ENCODE measurements at places on chromosomes 5 and 9.

- no peak for DNase-seq
Measured at GRCh38 chr9:71767776-71768321, 464 bp downstream of the CEMIP2 start.

GRCh38 chr5:82439750-82440445 is 161.7 kb upstream of the RPS23 start:
- no peak for DNase-seq

- DNase-seq = no peak
Measured at GRCh38 chr9:130246126-130246525, 19.4 kb upstream of the HMCN2 start.

DNA sequence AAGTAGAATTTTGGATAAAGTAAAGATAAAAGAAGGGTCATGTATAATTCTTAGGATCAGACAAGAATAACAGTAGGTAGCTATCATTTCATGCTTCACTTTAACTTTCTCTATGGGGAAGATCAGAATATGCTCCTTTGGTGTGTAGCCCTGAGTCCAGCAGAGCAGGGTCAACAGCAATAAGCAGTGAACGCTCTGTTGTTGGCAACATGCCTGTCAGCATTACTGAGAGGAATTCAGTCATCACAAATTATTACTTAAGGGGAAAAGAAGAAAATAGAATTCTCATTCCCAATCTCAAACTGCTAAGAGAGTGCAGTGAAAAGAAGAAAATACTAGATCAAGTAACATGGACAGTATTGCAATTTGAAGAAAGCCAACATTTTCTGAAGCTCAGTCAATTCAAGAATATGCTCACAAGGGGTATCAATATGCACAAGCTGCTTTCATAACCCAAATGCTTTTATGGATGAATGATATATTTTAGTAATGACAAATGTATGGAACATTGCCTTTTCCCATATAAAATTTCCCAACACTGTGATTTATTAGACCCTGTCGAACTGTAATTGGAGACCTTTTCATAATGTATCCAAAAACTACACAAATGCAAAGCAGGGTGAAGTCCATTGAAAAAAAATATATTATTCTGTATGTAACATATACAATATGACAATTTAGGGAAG is 1359.4 kb downstream of the EFNA5 start:
- no peak for DNase-seq

DNA sequence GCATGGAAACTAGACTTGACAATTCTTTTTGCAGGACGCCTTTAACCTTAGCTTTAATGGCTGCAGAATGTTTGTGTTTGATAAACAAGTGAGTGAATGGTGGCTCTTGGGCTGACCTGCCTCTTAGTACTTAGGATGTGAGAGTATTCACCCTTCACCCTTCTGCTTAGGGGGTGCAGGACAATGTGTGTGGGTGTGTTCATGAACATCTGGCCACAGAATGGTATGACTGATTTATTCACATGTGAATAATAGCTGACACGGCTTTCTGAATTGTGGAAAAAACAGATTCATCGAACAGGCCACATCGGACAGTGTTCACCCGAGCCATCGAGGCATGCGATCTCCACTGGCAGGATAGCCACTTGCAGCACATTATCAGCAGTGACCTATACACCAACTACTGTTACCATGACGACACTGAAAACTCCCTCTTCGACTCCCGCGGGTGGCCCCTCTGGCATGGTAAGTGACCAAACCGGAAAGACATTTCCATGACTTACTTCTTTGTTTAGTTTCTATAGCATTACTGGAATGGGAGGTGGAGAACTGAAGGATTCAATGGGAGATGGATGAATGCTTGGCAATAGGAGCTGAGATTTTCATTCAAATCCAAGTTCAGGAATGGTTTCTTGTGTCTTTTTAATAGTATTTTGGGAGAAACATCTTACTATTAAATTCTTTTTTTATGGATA is 193.6 kb downstream of the ZSWIM6 start:
- no peak for DNase-seq

GRCh38 chr9:130844044-130844451 is 9.0 kb downstream of the ABL1 start:
- DNase-seq = no peak

GRCh38 chr5:135008556-135008955 is 25.5 kb downstream of the PITX1 start:
- DNase-seq = no peak

- no peak for DNase-seq
Measured at GRCh38 chr9:38342096-38342495, 50.4 kb upstream of the ALDH1B1 start.

GRCh38 chr9:120888626-120889025 is 11.6 kb upstream of the PHF19 start:
- no peak for DNase-seq

- DNase-seq = no peak
Measured at GRCh38 chr9:19180991-19181390, 49.5 kb upstream of the DENND4C start.

DNA sequence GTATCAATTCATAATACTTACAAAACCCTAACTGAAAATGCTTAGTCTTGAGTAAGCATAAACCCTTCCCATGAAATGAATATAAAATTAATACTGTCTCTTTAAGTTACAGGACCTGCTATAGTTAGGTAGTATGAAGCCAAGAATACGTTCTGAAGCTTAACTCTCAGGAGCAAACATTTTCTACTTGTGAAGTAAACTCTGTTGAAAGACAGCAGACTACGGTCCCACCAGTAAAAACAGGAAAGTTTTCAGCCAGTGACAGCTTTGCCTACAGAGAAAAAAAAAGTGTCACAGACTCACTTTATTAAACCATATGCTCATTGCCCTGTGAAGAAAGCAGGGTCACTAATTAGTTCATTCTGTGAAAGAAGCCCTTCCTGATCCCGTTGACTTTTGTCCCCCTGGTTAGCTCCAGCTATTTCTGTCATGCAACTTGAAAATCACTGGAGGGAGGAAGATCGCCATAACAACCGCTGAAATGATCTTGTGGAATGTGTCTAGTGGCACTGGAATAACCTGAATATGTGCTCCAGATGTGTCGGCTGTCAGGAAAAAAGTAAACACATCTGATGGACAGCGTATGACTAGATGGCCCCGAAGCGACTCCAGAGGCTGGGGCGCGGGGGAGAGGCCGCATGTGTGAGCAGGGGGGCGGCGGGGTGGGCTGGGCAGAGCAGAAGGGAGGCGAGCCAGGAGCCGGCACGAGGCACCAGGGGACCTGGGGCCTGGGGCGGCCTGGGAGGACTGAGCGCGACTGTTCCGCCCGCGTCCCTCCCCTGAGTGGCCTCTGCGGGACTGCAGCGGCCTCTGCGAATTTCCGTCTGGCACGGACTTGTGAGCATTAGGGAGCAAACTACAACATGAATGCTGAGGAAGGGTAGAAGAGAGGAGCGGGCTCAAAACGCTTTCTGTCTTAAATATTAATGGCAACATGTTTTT is 41.9 kb downstream of the BNC2 start:
- DNase-seq = no peak

DNA sequence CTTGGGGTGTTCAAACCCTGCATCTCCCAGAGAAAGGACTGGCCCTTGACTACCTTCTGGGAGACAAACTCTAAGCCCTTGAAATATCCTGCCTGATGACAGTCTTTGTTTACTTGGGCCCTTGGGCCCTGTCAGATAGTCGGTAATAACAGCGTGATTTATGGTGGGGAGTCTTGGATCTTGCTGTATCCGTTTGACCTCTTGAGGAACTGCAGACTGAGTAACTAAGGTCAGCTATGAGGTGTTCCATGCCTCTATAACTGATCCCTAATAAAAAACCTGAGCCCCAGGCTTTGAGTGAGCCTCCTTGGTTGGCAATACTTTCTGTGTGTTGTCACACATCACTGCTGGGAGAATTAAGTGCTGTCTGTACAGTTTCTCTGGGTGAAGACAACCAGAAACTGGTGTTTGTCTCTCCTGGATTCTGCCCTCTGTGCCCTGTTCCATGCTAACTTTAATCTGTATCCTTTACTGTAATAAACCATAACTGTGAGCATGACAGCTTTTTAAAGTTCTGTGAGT is 56.2 kb upstream of the ANKRD33B start:
- DNase-seq = no peak

DNA sequence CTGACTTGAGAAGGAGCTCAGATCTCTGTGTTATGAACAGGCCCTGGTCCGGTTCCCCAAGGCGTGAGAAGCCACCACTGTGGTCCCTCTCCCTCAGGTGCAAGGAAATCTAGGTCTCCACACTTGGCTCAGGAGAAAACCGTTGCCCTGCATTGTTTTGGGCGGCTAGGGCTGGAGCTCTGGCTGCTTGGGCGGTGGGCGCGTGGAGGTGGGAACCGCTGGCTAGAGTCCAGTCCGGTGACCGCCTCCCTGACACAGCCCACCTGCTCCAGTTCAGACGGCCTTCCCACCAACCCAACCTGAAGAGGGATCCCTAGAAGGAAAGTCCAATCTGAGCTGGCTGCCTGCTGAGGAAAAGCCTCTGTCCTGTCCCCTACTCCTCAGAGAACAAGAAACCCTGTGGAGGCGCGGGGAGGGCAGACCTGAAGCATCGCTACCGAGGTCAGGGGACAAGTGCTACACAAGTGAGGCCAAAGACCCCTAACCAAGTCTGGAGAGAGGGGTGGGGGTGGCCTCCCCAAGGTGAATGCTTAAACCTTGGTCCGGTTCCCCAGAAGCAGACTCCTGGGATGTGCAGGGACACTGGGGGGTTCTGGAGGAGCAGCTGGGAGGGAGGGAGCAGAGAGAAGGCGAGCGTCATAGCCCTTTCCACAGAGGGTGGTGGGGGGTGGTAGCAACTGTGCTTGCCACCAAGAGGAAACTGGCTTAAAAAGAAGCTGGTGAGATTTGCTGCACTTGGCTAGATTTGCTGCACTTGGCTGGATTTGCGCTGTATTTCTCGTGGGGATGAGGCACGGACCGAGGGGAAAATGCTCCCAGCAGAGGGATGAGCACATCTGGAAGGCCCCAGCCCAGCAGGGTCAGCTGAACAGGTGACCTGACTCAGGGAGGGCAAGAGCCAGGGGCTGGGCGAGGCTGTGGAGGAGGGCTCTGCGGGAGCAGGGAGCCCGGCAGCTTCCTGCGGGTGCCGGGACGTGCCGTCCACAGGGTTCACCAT is 65.2 kb downstream of the RAPGEF1 start:
- no peak for DNase-seq

GRCh38 chr5:4294878-4295277 is 699.2 kb downstream of the IRX1 start:
- no peak for DNase-seq

DNA sequence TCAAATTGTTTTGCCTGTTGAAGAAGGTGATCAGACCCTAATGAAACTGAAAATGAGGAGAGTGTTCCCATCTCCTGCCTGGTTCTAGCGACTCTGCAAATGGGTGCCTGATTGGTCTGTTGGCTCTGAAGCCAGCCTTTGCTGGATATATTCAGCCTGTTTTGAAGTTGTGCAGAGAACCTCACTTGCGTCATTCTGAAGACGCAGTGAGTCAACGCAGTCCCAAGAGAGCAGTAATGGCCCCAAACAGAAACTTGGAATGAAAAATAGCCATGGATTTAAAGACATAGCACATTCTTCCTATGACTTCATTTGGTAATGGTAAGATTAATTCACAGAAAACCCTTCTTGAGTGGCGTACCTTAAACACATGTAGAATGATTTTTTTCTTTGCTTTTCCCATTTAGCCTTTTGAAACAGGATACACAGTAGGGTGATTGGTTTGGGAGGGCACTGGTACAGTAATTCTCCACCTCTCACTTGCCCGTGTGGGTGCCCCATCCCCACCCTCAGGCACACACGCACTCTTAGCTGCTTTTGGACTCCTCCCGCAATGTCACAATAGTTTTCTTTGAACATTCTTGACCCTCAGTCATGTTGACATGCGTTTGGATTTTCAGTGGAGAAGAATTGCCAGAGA is 54.1 kb upstream of the ABL1 start:
- DNase-seq = no peak

- DNase-seq = no peak
Measured at GRCh38 chr9:35555246-35555701, 49.8 kb upstream of the TESK1 start.

- no peak for DNase-seq
Measured at GRCh38 chr9:93264338-93265125, 80.6 kb downstream of the WNK2 start.

DNA sequence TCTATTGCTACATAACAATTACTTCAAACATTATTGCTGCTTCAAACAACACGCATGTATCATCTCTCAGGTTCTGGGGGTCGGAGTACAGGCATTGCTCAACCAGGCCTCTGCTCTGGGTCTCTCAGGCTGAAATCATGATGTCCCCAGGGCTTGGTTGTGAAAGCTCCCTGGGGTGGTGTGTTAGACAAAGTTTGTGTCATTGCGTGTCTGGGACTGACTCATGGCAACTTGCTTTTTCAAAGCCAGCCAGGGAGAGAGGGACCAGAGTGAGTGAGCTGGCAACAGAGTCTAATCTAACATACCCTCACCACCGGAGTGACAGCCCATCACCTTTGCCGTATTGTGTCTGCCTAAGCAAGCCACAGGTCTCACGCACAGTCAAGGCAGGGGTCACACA is 259.2 kb upstream of the NFIL3 start:
- DNase-seq = no peak

Data from activated T-helper 1 cell treated with Interleukin-2 at 50 U/mL for 16 hours (primary cell).